ENCODE measurements at places on chromosomes 4 and X.

DNA sequence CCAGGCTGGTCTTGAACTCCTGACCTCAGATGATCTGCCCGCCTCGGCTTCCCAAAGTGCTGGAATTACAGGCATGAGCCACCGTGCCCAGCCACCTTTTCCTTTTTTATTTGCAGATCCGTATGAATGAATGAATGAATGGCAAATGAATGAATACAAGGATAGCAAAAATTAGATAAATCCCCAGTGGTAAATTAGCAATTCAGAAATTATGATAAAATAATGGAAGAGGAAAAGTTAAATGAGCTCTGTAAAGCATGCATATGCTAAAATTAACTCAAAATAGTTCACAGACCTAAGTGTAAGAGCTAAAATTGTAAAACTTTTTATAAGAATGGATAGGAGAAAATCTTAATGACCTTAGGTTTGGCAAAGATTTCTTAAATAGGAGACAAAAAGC lies 49.8 kb downstream of the SH3KBP1 start:
- DNase-seq, result no peak

GRCh38 chr4:99816545-99817308 lies at the start of gene DAPP1:
Gene DAPP1, plus strand, starts transcription at chr4:99816827. Its CDS starts 87 bp downstream, at chr4:99816914.
- DNase-seq, result no peak

DNA sequence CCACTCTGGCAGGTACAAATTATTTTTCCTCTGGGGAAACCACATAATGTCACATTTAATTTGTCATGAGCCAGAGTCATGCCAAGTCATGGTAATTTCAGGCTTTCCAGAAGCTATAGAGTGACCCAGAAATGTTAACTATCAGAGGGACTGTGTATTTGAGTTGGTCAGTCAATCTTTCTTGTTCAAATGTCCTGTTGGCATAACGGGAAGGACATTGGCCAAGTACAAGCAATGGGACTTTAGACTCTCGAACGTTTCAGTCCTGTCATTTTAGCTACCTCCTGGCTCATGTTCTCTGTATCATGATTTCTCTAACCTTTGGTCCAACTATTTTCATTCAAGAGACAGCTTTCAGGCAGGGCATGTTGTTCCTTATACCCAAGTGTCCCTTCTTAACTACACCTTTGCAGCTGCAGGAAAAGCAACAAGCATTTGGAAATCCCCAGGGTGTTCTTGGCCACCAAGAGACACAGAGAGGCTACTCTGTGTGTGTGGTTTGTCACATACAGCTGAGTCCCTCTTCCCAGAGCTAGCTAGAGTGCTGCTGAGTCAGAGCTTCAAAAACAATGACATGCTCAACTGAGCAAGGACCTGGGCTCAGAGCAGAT lies 142.6 kb downstream of the EGF start:
- no peak for DNase-seq

GRCh38 chrX:85107407-85107806 lies 103.7 kb downstream of the APOOL start:
- no peak for DNase-seq
